Urinary bladder (tissue), 4 donors: ENCODE measurements at places on chromosomes 2 and 18. TPM values are rescaled to one million over a fixed set of nuclear protein-coding genes. Genes with fewer than 3 reads are reported as not detected.

CPO gene
- 0.53 TPM for total RNA-seq

ZNF519 gene
- 34.7 TPM for total RNA-seq

LRRC30 gene
- total RNA-seq, result 0.32 TPM

UCN gene
- total RNA-seq, result 1.1 TPM

GALNT5 gene
- 23.4 TPM for total RNA-seq

KANSL3 gene
- total RNA-seq, result 44.4 TPM

SERPINB11 gene
- 3.5 TPM for total RNA-seq

CDH20 gene
- total RNA-seq, result 1.1 TPM

ABCB11 gene
- 0.11 TPM for total RNA-seq

TMEM163 gene
- total RNA-seq, result 1.6 TPM

FER1L5 gene
- total RNA-seq, result 0.58 TPM

MTIF2 gene
- total RNA-seq, result 26.9 TPM

PTMA gene
- 778 TPM for total RNA-seq

TPO gene
- 0.74 TPM for total RNA-seq

IL37 gene
- not detected for total RNA-seq

CYS1 gene
- total RNA-seq, result 7.2 TPM

CCDC68 gene
- total RNA-seq, result 41.3 TPM

LIMS2 gene
- 18.7 TPM for total RNA-seq

FBXO15 gene
- total RNA-seq, result 1.1 TPM

ATP8B1 gene
- total RNA-seq, result 79.6 TPM

IGFBP5 gene
- total RNA-seq, result 159 TPM

AQP12B gene
- not detected for total RNA-seq

SKOR2 gene
- total RNA-seq, result not detected

DCTN1 gene
- total RNA-seq, result 62.1 TPM

SLC9A2 gene
- total RNA-seq, result 4.2 TPM

C2orf42 gene
- 19.1 TPM for total RNA-seq

FZD7 gene
- total RNA-seq, result 69.5 TPM

IL1F10 gene
- total RNA-seq, result not detected

AGXT gene
- not detected for total RNA-seq

TTC27 gene
- total RNA-seq, result 22.9 TPM

CD207 gene
- total RNA-seq, result not detected

TAF4B gene
- 5.0 TPM for total RNA-seq

ALK gene
- total RNA-seq, result 1.0 TPM
